NCI-H1092 (cell line): ENCODE measurements at places on chromosomes 1 and 21.

DNA sequence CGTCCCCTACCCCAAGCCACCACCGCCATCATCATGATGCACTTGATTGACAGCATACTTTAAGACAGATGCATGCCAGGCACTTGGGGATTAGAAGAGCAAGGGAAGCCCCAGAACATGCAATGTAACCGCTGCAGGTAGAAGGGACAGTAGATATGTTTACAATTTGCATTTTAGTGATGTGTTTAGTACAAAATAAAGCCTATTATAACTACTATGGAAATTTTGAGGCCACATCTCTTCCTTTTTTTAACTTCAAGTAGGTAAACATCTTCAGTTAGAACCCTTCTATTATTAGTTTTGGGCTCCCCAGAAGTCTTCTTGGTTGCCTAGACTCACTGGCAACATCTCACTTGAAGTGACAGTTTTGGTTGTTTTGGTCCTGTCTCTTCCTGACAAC lies 25.3 kb downstream of the CR1L start:
- no peak for DNase-seq

- DNase-seq, result no peak
These were observed 6.4 kb upstream of the MMEL1 start for GRCh38 chr1:2639203-2639602.

- no peak for DNase-seq
These were observed 428.3 kb downstream of the KIF26B start for GRCh38 chr1:245583081-245583480.

GRCh38 chr1:165884690-165885304 lies 57.4 kb downstream of the UCK2 start:
- no peak for DNase-seq

GRCh38 chr1:222583079-222583478 lies 6.7 kb downstream of the TAF1A start:
- DNase-seq, result no peak

- DNase-seq, result peak; percentile 58
These were observed 893 bp downstream of the RCC2 start for GRCh38 chr1:17438318-17439249.
